ENCODE measurements at places on chromosomes 13 and 19. TPM values are rescaled to one million over a fixed set of nuclear protein-coding genes. Genes with fewer than 3 reads are reported as not detected.
A peak's percentile ranks its signal among the peaks of the same experiment; 100 is the strongest.

CEACAM21 gene
- not detected for total RNA-seq

JSRP1 gene
- total RNA-seq: 0.38 TPM

GRCh38 chr19:4744451-4745174 lies 21.0 kb upstream of the DPP9 start:
- DNase-seq: peak; percentile 84

- no peak for DNase-seq
Measured at GRCh38 chr13:63517371-63517770, 2101.7 kb upstream of the PCDH20 start.

DNA sequence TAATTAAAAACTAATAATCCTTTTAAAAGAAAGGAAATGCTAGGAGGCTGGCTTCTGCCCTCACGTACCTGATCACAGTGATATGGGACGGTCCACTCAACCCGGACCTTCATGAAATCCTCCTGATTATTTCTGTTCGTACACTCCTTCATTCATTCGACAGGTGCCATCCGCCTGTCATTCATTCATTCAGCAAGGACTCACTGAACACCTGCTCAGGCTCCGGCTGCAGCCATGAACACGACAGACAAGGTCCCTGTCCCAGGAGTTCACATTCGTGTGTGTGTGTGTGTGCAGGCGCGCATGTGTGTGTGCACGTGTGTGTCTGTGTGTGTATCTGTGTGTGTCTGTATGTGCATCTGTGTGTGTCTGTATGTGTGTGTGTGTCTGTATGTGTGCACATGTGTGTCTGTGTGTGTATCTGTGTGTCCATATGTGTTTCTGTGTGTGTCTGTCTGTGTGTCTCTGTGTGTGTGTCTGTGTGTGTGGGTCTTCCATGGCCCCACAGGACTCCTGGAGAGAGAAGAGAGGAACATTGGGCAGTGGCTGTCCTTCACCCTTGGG lies 28.1 kb upstream of the CCNE1 start:
- no peak for DNase-seq

DNA sequence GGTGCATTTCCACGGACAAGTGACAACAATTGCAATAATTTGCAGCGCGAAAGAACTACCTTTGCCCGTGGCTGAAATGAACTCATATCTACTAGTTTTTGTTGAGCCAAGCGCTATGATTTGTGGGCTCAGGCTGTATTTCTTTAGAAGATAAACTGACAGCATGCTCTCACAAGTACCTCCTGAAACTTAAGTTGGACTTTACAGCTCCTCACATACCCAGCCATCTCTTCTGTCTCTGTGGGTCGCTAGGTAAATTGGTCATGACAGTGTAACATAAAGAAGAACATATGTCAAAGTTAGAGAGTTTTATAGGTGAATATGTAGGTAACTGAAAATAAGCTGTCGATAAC lies 839 bp downstream of the COG6 start:
- peak; percentile 23 for DNase-seq

All from mammary epithelial cell (primary cell).